Osteocyte (in vitro differentiated cells): ENCODE measurements at places on chromosomes 4 and X.

GRCh38 chrX:96909291-96909690, 25.6 kb downstream of the RPA4 start:
- DNase-seq: no peak

DNA sequence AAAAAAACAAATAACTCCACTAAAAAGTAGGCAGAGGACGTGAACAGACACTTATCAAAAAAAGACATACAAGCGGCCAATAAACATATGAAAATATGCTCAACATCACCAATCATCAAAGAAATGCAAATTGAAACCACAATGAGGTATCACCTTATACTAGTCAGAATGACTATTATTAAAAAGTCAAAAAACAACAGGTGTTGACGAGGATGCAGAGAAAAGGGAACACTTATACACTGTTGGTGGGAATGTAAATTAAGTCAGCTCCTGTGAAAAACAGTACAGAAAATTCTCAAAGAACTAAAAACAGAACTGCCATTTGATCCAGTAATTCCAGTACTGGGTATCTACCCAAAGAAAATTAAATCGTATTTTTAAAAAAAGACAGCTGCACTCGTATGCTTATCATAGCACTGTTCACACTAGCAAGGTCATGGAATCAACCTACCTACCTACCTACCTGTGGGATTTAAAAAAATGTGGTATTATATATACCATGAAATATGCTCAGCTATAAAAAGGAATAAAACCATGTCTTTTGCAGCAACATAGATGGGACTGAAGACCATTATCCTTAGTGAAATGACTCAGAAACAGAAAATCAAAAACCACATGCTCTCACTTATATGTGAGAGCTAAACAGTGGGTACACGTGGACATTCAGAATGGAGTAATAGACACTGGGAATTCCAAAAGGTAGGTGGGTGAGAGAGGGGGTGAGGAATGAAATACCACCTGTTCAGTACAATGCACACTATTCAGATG, 24.8 kb upstream of the PTPN13 start:
- DNase-seq: no peak

GRCh38 chrX:40778861-40779575, 43.7 kb upstream of the MED14 start:
- no peak for DNase-seq

DNA sequence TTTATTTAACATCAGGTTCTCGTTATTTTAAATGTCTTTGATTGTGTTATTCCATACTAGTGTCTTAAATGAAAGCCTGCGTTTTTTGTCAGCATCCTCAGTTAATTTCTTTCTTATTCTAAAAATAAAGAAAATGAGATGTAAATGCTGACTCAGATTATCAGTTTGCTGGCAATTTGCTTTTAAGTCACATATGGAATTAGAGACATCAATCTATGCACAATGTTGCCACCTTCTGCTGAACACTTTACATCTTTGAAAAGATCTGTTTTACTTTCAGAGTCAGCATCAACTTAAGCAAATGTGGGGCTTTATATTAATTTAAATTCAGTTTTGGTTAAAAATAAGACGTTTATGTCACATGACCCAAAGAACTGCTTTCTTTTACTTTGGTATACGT, 99.2 kb downstream of the ADGRL3 start:
- DNase-seq: no peak

DNA sequence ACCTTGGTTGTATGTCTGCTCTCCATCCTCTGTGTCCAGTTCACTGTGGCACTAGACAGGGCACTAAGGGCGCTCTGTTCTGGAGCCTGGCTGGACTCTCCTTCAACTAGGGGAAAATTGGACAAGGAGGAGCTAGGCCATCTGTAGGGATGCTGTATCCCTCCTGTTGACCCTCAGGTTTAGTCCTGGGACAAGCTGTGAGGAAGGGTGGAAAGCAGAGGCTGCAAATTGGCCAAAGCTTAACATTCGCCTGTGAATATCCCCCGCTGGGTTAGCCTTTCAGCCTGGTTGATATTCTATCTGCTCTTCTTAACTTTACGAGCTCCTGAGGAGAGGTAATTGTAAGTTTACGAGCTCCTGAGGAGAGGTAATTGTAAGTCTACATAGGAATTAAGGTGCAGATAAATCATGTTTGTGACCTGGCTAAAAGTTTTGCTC, 64.4 kb upstream of the ENPEP start:
- DNase-seq: no peak

DNA sequence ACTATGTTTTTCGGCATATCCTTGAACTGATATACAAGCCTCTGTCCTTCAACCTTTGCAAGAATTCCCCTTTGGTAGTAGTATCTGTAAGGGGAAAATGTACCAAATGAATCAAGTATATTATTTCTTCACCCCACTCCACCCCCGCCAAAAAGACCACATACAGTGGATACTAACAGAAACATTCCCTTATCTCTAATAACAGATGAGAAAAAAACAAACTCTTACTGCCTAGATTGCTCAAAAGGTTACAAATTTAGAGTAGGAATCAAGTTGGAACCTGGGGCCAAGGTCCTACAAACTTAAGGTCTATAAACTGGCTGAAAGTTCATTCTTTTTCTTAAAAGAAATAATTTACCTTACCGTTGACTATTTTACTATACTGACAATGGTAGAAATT, 45.0 kb downstream of the NOCT start:
- DNase-seq: no peak
